ENCODE measurements at places on chromosomes 3 and 15.
A peak's percentile ranks its signal among the peaks of the same experiment; 100 is the strongest.

GRCh38 chr3:144815655-144816054 lies 844.0 kb downstream of the DIPK2A start:
- no peak for DNase-seq

DNA sequence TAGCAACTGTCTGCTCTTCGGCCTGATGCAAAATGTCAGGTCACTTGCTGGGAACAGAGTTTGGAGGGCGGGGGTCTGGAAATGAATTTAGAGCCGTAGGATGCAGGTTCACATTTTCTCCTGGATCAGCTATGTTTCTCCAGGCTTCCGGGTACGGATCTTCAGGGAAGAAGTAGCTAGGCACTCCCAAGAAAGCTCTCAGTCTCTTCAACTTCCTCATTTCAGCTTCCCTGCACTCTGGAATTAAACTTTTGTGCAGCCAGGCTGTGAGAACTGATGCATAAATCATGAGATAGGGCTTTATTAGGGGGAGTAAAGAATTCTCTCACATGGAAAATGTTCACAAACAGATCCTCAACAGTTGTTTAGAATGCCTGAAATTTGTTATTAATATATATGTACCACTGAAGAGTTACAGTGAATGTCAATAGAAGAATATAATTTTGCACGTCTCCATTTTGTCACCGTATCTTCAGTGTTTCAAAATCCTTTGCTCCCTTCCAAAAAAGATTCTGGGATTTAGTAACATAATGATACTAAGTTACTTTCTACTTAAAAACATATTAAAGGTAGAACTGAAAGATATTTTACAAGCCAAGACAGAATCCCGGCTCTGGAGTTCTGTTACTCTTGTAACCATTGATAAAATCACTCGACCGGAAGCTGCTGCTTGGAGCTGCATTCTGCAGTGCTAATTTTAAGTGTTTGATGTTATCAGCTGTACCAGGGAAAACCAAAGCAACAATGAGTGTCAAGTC lies 178.5 kb upstream of the P2RY1 start:
- DNase-seq: peak; percentile 8

DNA sequence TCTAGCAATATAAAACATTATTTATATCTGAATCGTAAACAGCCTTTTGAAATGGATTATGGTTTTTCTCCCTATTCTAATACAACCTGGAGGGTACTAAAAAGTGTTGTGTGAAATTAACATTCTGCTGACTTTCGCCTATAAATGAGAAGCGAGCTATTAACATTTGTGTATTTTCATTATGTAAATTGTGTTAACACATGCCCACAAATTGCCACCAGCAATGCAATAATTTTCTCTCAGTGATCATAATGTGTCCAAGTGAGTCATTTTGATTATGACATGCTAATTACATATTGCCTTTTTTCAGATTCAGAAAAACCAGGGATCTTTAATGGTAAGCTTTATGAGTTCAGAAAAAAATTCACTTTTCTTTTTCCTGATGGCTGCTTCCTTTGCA lies 77.4 kb upstream of the SKOR1 start:
- DNase-seq: no peak

DNA sequence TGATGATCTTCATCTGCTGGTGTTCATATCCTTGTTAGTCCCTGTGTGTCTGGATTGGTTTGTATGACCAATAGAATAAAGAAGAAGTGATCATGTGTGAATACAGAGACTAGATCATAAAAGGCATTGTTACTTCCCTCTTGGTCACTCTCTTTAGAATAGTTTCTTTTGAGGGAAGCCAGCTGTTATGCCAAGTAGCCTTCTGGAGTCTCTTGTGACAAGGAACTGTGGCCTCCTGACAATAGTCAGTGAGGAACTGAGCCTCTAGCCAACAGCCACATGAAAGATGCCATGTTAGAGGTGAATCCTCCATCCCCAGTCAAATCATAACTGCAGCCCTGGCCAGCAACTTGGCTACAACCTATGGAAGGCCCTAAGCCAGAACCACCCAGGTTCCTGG lies 63.0 kb upstream of the SMAD3 start:
- DNase-seq: no peak

GRCh38 chr3:77320514-77320913 lies 280.6 kb downstream of the ROBO2 start:
- DNase-seq: peak; percentile 68

DNA sequence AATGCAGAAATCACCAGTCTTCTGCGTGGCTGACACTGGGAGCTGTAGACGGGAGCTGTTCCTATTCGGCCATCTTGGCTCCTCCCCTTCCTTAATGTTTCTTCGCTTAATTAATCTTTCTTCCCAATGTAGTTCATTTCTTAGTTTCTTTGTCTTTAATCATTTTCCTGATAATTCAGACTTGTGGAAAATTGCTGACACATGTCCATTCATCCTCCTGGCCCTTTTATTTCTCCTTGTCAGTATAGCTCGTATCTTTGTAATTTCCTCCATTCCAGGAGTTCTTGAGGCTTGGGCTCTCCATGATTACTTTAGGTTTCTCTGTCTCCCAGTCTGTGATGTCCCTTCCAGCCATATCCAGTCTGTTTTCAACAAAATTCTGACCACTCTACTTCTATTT lies 98.7 kb downstream of the UBE2E2 start:
- DNase-seq: no peak

DNA sequence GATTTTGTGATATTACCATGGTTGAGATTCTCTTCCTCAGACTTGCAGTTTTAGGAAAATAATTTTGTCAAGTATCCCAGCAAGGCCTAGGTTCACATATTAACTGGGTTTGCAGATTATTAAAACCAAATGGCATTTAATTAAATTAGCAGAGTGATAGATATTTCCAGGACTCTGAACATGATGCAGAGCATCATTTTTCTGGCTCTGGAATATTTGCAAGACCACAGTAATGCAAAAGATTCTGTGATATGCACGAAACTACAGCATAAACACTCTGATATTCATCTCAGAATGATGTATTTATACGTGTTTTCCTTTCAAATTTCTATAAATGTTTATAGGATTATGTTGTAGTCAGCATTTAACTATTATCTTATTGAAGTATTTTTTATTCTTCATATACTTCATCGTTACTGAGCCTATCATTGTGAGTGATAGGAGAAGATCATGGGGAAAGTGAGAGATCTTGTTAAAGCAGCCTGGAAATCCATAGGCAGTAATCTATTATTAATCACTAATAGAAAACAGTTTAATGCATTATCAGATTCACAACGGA lies 1245.6 kb downstream of the OTOL1 start:
- no peak for DNase-seq

DNA sequence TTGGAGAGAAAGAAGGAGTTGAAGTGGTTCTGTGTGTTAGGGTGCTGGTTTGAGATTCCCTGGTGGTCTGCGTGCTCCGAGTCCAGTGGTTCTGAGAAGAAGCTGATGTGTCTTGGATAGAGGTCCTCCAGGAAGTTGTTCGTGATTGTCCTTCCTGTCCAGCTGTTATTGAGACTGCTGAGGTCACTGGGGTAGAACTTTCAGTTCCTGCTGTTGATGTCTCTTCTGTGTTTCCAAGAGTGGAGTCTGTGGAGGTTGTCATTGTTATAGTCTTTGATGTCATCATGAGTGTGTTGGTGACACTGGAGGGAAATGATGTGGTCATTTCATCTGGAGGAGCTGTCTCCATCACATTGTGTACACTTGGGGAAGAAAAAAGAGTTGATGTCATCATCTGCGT lies 20.8 kb downstream of the MUC4 start:
- DNase-seq: no peak

GRCh38 chr3:168453623-168454022 lies 357.9 kb upstream of the GOLIM4 start:
- no peak for DNase-seq

DNA sequence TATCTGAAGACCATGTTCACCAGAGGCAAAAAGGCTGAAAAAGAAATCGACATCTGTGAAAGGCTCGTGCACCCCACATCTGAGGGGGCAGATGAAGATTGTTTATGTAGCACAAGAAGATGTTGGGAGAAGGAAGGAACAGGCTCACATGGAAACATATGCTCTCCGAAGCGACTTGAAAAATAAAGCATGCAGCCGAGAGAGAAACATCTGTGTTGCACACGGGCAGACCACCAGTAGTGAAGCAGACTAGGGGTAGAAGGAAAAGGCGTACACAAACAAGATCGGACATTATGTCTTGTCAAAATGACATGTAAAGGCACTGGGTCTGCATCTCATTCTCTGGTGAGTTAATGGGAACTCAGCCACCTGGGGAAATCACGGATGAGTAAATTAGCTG lies 356.5 kb downstream of the ZIC4 start:
- no peak for DNase-seq

- DNase-seq: no peak
These were observed 84.8 kb upstream of the SNRK start for GRCh38 chr3:43201581-43201980.

- no peak for DNase-seq
These were observed 38.8 kb downstream of the TRAT1 start for GRCh38 chr3:108861401-108861800.

DNA sequence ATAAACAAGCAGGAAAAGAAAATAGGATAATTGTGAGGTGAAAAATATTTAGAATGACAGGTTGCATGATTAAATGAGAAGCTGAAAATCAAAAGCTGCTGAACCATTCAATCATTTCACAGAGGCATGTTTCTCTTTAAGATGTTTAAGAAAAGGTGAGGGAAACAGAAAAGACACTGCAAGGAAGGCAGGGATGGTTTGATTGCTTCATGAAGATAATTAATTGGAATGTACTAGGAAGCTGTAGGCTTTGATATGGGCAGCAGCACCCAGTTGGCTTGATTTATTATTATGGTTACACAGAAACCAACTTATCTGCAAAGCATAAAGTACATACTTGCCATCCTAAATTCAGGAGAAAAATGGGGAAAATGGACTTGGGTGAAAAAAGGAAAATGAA lies 234.6 kb downstream of the SUCLG2 start:
- no peak for DNase-seq

GRCh38 chr3:9098716-9099675 lies 135.7 kb upstream of the RAD18 start:
- no peak for DNase-seq

- peak; percentile 23 for DNase-seq
These were observed 665 bp downstream of the PIGB start for GRCh38 chr15:55319537-55320237.

DNA sequence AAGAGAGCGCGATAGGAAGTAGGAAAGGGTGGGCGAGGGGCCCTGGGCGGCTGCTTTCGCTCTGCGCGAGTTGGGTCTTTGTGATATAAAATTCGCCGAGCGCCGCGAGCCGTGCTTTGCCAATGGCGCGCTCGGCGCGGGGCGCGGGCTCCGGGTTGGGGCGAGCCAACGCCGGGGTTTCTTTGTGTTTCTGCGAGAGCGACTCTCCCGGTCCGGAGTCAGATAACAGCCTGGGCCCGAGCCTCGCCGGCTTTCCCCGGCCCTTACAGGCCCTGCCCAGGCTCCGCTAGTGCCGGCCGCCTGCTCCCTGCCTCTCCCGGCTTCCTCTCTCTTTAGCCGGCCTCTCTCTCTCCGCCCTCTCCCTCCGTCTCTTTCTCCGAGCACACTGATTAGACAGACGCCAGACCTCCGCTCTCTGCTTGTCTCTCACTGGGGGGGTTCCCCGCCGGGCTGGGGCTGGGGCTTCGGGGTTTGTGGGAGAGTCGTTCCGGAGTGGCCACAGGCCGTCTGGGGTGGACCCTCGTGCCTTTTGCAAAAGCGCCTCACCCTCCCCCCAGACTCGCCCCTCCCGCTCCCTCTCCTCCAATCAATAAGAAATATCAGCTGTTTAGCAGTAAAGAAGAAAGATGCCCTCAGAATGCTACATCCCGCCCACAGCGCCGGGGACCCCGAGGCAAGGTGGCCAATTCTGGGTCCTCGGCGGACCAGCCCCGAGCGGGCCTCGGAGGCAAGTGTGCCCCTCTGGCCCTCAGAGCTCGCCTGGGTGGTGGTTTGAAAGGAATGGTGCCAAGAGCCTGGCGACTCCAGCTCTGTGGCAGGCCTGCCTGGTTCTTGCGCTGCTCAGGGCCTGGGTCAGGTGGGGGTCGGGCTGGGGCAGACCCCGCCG lies 2.9 kb downstream of the NR2F2 start:
- DNase-seq: peak; percentile 59

- DNase-seq: no peak
These were observed 346.9 kb downstream of the PLCL2 start for GRCh38 chr3:17231537-17232261.
